ENCODE measurements at places on chromosomes 4 and X. TPM values are rescaled to one million over a fixed set of nuclear protein-coding genes. Genes with fewer than 3 reads are reported as not detected.

Gene PTTG2
- total RNA-seq = 0.38 TPM

Gene AREG
- total RNA-seq = 1.4 TPM

Gene F9
- total RNA-seq = not detected

DNA sequence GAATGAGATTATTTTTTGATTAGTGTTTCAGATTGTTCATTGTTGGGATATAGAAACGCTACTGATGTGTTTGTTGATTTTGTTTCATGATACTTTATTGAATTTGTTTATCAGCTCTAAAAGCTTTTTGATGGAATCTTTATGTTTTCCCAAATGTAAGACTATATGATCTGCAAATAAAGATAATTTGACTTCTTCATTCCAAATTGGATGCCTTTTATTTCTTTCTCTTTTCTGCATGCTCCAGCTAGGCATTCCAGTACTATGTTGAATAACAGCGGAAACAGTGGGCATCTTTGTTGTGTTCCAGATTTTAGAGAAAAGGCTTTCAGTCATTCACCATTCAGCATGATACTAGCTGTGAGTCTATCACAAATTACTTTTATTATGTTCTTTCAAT is 21.8 kb downstream of the SPANXN4 start:
- no peak for DNase-seq

DNA sequence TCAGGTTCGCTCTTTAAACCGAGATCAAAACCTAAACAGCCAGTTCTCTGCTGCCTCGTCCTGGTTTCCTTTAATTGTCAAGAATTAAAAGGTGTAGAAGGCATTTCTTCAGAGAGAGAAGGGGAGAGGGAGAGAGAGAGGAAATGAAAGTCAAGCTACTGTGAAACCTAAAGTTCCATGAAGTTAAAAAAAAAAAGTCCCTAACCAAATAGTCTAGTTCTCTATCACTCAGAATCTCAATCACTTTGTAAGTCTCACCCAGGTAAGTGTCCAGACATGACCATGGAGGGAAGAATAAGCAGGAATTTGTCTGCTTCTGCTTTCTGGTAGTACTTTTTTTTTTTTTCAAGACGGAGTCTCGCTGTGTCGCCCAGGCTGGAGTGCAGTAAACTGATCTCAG is 18.8 kb upstream of the SMIM14 start:
- no peak for DNase-seq

DNA sequence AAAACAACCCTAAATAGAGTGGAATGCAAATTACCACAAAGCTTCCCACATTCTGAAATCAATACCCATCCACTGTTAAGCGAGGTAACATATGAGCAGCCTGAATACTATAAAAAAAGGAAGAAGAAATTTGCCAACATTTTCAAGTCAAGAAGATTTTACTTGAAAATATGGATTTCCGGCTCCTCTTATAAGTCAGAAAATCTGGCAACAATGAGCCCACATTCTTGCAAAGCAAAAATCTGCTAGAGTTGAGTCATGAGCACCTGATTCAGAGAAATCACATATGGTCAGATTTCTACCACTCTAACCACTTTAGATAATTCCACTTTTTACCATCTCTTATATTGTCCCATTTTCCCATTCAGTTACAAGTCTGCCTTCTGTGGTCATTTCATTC is 395.7 kb downstream of the DTHD1 start:
- DNase-seq = no peak

GRCh38 chrX:11100281-11101035 is 10.7 kb upstream of the HCCS start:
- no peak for DNase-seq

GRCh38 chr4:55784747-55785146 is 34.8 kb upstream of the EXOC1L start:
- no peak for DNase-seq

DNA sequence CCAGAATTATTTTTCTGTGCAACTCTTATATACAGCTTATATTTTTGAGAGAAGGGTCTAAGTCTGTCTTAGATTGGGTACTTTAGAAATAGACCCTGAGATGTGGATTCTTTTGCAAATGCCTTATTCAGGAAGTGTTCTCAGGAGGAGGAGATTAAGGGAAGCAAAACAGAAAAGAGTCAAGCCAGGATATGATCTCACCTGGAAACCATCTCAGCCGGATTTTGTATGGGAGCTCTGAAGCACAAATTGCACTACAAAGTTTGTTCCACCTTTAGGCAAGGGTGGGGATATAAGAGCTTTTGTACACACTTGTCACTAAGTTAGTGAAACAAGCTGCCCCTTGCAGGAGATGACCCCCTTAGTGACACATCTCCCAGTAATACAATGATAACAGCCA is 121.2 kb upstream of the GRPR start:
- no peak for DNase-seq

DNA sequence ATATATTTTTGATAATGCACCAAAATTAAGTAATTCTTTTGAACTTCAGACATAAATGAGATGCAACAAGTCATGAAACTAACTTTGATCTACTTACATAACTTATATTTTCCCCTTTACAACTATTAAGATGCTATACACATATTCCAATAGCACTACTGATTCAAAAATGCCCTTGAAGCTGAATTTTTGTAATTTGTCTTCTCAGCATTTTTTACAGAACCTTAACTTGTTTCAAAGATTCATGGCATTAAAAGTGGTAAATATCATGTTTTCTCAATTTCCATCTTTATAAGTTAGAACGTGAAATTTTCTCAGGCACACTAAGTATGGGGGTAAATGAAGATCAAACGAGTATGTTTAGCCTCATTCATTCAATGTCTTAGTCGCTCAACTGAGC is 460.0 kb upstream of the FAM241A start:
- no peak for DNase-seq

GRCh38 chr4:5199912-5200311 is 148.6 kb downstream of the STK32B start:
- DNase-seq = no peak

DNA sequence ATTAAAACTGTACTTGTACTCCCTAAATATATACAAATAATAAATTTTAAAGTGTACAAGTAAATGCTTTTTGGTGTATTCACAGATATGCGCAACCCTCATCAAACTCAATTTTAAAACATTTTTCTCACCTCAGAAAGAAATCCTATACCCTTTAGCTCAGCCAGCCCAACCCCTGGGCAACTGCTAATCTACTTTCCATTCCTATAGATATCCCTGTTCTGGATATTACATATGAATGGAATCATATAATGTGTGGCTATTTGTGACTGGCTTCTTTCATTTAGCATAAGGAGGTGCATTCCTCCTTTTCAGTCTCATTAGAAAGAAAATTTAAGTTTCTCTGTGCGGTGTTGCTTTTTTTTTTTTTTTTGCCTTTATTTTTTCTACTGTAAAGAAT is 39.4 kb downstream of the INTU start:
- no peak for DNase-seq

DNA sequence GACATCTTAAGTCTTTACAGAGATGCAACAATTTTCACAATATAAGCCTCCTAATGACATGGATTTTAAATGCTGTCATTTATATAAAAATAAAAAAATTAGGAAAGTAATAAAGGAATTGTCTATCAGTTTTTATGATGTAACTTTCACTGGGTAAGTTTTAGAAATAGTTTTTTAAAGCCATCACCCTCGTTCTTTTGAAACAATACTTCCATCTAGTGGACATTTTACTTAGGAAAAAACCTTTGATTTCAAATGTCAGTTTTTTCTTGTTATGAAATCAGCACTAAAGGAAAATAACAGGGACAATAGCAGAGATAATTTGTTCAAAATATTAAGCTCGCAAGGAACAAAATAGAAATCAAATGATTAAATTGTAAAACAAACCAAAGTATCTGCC is 24.3 kb upstream of the NDNF start:
- no peak for DNase-seq
